CD4-positive, alpha-beta T cell treated with Interleukin-4 for 1 hour (primary cell): ENCODE measurements at places on chromosomes 11 and 22.

DNA sequence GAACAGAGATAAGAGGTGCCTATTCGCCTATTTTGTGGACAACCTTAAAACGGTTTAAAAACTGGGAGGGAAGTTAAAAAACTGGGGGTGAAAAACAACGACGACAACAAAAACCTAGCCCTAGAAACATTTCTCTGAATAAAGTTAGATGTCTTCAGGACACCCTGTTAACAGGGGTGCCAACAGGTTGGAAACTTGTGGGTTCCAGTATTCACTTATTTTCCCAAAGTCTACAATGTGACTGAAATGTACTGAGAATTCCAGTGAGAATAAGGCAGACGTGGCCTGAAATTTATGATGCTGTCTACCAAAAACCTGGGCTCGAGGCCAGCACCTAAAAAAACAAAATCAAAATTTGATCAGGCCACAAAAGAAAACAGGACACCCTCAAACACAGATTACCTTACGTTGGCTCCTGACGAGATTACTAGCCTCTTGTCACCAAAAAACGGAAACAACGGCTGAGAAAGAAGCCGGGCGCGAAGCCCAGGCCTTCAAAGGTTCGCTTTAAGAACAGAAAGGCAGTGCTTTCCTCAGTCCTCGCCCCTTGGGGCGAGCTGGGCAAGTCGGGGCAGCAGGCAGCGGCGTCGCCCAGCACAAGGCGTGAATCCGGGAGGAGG, 906 bp downstream of the CCDC90B start:
- DNase-seq = no peak

- no peak for DNase-seq
These were observed 486.4 kb upstream of the ISX start for GRCh38 chr22:34579519-34579918.

DNA sequence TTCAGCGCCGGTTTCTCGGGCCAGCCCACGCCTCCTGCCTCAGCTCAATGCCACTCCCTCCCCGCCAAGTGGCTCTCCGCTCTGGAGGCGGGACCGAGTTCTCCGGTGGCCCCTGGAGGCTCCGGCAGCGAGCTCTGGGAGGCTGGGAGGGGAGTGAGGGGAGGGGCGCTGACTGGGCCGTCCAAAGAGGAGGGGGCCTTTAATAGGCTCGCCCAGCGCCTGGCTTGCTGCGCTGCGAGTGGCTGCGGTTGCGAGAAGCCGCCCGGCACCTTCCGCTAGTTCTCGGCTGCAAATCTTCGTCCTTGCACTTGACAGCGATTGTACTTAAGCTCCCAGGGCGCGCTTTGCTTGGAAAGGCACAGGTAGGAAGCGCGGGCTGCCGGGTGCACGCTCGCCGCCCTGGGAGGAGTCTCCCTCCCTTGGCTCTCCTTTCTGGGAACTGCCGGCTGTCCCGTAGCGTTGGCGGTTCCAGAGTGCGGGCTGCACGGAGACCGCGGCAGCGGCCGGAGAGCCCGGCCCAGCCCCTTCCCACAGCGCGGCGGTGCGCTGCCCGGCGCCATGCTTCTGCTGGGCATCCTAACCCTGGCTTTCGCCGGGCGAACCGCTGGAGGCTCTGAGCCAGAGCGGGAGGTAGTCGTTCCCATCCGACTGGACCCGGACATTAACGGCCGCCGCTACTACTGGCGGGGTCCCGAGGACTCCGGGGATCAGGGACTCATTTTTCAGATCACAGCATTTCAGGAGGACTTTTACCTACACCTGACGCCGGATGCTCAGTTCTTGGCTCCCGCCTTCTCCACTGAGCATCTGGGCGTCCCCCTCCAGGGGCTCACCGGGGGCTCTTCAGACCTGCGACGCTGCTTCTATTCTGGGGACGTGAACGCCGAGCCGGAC, at the start of gene ADAMTS15:
ADAMTS15 (plus strand) TSS at position 230 of the 894 bp plus-strand sequence; CDS start at position 559, 329 bp downstream.
- no peak for DNase-seq

DNA sequence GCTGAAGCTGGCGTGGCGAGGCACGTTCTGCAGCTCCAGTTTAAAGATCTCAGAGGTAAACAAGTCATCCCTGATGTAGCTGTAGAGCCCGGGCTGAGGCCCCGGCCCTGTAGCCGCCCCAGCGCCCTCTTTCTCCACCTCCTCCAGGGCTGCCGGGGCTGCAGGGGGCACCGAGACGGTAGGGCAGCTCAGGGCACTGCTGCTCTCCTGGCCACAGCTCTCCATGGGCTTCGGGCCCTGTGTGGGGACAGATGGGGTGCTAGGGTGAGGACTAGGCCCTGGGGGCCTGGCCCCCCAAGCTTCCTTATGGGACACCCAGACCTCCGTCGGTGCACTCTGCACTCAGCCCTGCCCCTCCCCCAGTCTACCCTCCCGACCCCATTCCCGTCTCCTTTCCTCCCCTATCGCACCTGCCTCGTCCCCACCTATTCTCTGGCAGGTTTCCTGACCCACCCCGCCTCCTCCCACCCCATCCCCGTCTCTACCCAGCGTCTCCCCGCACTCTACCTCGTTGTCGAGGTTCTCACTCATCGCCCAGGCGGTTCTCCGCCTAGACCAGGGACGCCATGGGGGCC, 559 bp downstream of the RANBP1 start:
- no peak for DNase-seq

- no peak for DNase-seq
These were observed 471 bp upstream of the TMEM184B start for GRCh38 chr22:38273135-38273826.

DNA sequence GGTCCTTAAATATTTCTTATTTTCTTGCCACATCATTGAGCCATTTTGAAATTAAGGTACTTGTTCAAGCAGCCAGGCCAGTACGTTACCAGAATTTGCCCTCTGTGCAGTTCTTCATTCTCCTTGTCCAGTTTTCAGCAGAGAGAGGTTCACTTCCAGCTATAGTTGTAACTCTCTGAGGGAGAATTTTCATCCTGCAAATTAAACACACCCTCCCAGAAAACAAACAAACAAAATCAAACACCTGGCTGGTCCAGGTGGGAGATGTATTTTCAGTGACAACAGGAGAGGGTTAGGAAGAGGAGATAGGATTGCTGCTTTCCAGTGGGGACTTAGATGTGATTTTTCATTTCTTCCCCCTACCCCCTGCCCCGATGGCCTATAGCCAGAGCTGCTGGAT, 45.0 kb downstream of the LHFPL7 start:
- DNase-seq = no peak

DNA sequence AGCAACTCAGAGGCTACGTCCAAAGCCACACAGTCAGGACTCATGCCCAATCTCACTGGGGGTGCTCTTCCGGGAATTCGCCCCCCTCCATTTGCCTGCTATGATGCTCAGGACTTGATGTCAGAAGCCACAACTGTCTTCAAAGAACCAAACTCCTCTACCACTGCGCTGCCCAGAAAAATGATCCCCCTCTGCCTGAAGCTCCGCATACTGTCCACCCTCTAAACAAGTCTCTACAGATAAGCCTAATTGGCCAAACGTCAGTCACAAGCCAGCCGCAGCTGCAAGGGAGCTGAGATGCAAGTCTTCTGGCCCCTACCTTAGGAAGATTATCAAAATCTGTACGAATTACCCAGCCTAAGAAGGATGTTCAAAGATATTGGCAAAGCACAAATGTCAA, 294.6 kb downstream of the BUD13 start:
- no peak for DNase-seq

GRCh38 chr11:92977401-92977800, 8.0 kb downstream of the MTNR1B start:
- DNase-seq = no peak

DNA sequence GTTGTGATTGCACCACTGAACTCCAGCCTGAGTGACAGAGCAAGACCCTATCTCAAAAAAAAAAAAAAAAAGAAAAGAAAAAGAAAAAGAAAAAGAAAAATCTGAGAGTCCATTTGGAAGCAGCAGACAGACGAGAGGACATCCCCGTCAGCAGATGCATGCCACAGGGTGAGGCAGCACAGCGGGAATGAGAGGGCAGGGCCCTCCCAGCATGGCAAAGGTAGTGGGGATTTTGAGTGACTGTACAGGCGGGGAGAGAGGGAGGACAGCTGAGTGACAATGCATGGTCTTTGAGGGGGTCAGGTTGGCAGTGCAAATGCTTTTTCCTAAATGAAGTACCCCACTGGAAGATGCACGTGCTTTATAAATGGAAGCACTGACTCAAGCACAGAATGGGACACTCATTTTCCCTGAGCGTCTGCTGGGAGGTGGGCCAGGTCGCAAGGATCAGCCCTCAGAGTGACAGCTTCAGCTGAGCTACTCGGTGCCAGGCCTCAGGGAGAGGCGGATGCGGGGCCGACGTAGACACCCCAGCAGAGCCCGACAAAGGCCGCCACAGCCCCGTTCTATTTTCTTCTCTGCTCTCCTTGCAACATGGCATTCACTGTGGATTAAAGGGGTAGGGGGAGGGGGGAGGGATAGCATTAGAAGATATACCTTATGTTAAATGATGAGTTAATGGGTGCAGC, 113.5 kb downstream of the SHANK2 start:
- no peak for DNase-seq

DNA sequence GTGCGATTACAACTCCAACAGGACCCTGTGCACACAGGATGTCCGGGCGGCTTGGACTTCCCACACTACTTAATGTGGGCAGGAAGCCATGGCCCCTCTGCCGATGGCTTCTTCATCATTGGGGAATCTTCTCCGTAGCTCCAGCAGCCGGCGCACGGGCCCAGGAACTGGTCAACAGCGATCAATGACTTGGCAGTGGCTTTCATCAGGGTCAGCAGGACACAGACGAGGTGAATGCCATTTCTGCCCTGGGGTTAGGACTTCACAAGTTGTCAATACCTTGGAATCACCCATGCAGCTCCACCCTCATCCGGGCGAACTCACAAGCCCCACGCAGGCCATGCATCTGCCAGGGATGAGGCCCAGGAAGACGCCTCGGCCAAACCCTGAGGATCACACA, 645.7 kb downstream of the BRD1 start:
- DNase-seq = no peak

DNA sequence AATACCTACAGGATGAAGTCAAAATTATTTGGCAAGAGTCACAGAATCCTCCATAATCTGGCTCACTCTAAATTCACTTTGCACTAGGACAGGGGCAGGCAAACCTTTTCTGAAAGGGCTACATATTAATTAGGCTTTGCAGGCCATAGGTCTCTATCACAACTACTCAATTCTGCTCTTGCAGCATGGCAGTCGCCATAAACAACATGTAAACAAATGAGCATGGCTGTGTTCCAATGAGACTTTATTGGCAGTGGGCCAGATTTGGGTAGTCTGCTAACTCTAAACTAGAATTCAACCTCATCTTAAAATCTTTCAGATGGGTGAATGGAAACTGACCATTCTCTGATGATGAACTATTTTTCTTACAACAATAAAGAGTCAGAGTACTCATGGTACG, 5.8 kb downstream of the THRSP start:
- DNase-seq = no peak

- DNase-seq = no peak
These were observed 86.4 kb downstream of the CELSR1 start for GRCh38 chr22:46450931-46451561.

DNA sequence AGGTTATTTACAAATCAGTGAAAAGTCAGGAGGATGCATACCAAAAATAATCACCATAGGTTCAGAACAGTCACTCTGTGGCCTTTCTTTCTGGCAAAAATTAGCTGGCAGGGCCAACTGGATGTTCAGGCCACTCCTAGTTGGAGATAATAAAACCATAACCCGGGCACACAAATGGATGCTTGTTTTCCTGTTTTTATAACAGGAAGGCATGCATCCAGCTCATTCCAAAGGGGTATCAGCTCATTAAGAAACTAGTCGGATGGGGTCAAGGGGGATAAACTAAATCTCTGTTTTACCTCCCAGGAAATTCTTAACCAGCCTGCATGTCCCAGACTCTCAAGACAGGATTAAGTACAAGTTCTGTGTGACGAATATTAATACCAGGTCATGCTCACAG, 81.0 kb downstream of the FBXO7 start:
- no peak for DNase-seq

DNA sequence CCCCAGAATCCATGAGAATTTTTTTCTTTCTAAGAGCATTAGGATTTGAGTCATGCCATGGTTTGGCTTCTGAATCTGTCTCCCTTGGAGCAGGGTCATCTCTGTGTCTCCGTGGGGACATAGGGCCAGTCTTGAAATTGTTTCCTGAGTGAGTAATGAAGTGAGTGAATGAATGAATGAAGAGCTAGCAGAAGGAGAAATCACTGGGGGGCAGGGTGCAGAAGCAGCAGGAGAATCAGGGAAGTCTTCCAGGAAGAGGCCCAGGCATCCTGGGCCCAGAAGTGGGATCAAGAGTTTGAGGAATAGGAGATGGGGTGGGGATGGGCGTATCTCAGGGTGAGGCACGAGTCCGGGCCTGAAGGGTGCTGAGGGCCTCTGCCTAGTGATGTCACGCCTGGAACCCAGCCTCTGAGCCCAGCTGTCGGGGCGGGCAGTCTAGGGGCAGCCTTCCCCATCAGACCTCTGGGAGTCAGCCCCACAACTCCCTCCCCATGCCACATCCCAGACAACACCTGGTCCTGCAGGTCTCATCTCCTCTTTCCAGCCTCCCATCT, 12.5 kb upstream of the MGAT3 start:
- DNase-seq = no peak

GRCh38 chr11:19828382-19829108, 115.9 kb downstream of the NAV2 start:
- DNase-seq = no peak

DNA sequence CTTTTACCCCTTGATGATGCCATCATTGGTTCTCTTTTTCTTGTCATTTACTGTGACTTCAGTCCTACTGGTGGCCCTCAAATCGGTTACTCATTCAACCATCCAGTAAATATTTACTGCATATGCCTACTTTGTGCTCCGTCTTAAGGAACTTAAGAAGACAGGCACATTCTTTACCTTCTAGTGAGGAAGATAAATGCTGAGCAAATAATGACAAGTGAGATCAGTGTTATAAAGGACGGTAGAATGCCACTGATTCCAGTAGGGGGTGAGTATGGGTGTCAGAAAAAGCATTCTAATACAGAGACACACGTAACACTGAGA, 1.6 kb downstream of the ANKRD42 start:
- no peak for DNase-seq

- DNase-seq = no peak
These were observed 61.4 kb upstream of the BMAL1 start for GRCh38 chr11:13216019-13216710.

GRCh38 chr11:4092026-4092425, 2.6 kb upstream of the RRM1 start:
- DNase-seq = peak; percentile 59

GRCh38 chr22:49929211-49929979, 11.0 kb downstream of the CRELD2 start:
- DNase-seq = peak; percentile 75

DNA sequence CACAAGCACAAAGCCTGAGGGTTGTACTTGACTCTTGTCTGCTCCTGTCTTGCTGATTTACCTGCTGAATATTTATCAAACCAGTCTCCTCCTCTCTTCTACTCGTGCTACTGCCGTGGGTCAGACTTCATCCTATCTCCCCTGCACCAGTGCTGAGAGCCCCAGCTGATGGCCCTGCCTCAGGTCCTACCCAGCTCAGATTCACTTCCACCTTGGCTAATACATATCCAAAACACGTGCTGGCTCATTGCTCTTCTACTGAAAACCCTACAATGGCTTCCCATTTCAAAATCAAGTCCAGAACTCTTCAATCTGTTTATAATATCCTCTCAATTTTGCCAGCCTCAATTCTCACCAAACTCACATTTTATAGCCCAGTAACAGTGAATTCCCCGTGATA, 48.3 kb downstream of the RAB30 start:
- DNase-seq = no peak
